Ecto neural progenitor cell (in vitro differentiated cells): ENCODE measurements at places on chromosomes 1 and 21.

DNA sequence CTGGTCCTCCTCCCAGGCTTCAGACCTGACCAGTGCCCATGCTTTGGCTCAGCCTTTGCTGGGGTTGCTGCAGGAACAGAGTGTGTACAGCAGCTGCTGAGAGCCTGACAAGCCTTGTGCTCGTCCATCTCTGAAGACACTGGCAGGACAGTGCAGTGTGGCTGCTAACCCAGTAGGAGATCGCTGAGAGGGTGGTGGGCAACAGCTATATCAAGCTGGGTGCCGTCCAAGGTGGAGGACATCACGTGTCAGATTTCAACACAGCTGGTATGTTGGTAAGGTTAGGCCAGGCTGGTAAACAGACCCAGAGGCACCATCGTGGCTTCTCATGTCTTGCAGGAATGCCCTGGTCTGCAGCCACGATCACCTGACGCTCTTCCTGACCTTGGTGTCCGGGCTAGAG, 17.9 kb upstream of the SLC25A34 start:
- no peak for DNase-seq

GRCh38 chr1:16078925-16079656, 5.6 kb upstream of the FAM131C start:
- peak; percentile 86 for DNase-seq

GRCh38 chr1:23394684-23395083, 25.0 kb upstream of the ZNF436 start:
- no peak for DNase-seq

DNA sequence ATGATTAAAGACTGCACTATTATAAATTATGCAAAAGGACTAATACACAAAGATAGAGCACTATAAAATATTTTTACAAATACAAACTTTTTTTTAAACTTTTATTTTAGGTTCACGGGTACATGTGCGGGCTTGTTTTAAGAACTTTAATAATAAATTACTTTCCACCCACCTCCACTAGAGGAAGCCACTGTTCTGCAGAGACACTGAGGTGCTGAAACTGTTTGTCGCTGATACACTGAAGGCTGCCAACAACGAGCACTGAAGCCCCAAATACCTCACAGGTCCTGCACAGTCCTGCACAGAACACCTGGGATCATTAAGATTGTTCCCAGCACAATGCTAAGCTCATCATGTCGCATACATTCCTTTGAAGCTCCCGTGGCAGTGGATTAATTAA, 19.9 kb downstream of the COA6 start:
- no peak for DNase-seq

DNA sequence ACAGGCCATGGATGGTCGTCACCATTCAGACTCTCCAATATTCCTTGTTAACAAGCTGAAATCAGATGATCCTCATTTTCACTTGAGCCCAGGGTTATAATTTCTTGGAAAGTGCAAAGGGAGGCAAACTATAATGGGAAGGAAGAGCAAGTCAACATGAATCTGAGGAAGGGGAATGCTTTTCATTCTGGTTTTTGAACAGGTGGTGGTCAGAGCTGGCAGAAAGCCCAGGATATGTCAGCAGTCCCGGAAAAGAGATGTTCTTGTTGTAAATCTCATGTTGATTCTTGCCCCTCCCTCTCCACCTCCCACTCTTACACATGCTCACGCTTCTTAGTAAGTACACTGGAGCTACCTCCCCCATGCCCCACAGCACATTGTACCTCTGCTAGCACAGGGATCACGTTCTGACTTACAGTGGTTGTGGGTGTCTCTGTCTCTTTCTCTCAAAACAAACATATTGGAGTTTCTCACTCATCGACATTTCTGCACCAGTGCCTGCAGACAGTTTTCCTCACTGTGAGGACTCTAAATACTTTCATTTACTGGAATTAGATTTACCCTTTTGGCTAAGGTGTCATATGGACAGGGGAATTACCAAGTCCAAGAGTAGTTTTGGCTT, 77.6 kb downstream of the XCL2 start:
- DNase-seq, result no peak

- DNase-seq, result no peak
These were observed 1.3 kb upstream of the GPATCH4 start for GRCh38 chr1:156602557-156602993.

GRCh38 chr1:67708606-67709005, 23.6 kb downstream of the GADD45A start:
- no peak for DNase-seq

GRCh38 chr1:13830616-13831280, 130.8 kb downstream of the PRDM2 start:
- no peak for DNase-seq

GRCh38 chr1:169086603-169087455, 19.7 kb upstream of the ATP1B1 start:
- DNase-seq, result no peak

- no peak for DNase-seq
These were observed 95.1 kb downstream of the BARHL2 start for GRCh38 chr1:90621986-90622385.

GRCh38 chr21:29163341-29164115, 33.1 kb downstream of the MAP3K7CL start:
- no peak for DNase-seq

- DNase-seq, result peak; percentile 62
These were observed 3.6 kb downstream of the CHAF1B start for GRCh38 chr21:36388835-36389234.

DNA sequence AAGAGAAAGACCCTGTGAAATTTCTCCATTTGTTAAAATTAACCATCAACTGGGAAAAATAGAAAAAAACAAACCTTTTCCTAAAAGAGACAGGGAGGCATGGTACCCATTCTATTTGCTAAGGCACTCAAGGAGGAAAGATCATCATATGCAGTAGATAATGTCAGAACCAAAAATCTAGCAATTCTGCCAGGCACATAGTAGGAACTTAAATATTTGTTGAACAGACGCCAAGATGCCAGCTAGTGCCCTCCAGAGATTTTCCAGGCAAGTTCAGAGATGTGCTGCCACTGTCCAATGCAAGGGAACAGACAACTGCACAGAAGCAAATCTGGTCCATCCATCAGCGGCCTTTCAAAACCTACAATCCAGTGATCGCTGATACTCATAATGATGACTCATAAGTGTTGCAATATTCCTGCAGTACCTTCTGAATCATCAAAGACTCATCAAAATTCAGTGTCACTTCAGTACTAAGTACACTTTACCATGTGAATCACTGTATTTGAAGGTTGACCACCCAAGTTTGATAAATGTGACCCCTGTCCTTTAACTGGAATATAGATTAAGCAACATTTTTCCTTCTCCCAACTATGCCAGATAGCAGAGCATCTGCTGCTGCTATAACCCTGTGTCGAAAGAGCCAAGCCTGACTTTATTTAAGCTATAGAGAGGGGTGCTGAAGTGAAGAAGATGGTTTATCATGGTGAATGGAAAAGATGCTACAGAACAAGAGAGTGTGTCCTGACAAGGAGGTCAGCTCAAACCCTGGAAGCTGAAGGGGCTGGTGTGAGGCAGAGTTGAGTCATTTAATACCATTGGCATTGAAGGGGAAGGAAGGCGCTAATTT, 99.1 kb downstream of the MT1HL1 start:
- no peak for DNase-seq

DNA sequence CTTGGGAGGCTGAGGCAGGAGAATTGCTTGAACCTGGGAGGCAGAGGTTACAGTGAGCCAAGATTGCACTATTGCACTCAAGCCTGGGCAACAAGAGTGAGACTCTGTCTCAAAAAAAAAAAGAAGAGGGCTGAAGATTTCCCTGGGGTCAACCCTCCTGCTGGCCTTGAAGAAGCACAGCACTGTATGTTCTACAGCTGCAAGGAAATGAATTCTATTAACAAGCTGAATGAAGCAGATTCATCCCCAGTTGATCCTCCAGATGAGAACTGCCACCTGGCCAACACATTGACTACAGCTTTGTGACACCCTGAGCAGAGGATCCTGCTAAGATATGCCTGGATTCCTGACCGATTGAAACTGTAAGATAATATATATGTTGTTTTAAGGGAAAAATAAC, 129.5 kb downstream of the ADSS2 start:
- peak; percentile 1 for DNase-seq

- no peak for DNase-seq
These were observed 346.7 kb downstream of the NUF2 start for GRCh38 chr1:163668472-163668871.

- DNase-seq, result no peak
These were observed 152.9 kb downstream of the PGBD5 start for GRCh38 chr1:230273141-230273710.

- DNase-seq, result peak; percentile 24
These were observed 367.6 kb upstream of the VAMP3 start for GRCh38 chr1:7403265-7404045.

- no peak for DNase-seq
These were observed 37.9 kb upstream of the ZBTB40 start for GRCh38 chr1:22413799-22414198.

DNA sequence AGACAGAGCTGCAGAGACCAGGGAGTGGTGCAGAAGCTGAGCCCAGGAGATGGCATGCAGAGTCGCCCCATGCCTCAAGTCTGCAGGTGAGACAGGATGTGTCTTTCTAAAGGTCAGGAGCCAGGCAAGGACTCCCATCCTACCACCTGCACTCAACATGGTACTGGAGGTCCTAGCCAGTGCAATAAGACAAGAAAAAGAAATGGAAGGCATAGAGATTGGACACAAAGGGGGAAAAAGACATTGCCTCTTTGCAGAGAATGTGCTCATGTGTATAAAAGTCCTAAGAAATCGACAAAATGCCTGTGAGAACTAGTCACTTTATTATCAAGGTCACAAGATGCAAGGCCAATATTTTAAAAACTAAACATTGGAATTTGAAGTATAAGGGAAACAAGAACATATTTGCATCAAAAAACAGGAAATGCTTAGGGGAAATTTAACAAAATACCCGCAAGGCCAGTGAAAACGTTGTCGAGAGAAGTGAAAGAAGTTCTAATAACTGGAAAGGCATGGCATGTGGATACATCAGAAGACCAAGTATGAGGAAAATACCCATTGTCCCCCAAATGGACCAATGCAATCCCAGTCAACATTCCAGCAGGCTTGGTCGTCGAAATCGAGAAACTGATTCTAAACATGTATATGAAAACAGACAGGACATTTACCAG, 13.2 kb upstream of the PRXL2B start:
- no peak for DNase-seq

GRCh38 chr1:66251546-66251945, 282.4 kb upstream of the SGIP1 start:
- no peak for DNase-seq

DNA sequence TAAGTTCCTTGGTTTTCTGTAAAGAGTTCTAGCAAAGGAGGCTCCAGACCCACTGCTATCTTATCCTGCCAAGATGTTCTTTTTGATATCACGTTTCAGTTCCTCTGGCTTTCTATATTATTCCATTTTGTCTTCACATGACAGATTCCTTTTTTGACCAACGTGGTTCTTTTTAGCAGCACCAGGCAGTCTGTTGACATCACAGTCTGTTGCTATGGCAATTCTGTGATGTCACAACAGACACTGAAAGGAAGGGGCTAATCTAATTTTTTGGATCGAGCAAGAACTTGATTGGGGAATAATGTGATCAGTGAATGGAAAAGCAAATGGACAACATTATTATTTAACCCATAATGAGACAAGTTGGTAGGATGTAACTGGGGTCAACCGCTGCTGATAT, 64.5 kb upstream of the GOLT1A start:
- DNase-seq, result no peak

DNA sequence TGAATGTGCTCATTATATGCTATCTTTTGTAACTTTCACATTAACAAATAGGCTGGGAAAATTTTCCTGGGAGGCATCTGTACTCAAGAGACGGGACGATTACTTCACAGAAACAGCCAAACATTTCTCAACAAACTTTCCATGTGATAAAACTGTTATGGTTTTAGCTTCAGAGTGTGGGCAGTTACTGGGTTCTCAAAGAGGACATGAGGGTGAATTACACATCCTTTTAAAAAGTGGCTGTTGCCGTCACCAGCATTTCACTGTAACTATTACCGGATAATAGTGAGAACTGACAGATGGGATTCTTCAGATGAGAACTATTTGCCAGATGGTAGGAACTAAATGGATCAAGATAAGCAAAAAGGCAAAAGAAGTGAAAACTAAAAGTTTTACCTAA, 109.1 kb downstream of the APP start:
- no peak for DNase-seq

DNA sequence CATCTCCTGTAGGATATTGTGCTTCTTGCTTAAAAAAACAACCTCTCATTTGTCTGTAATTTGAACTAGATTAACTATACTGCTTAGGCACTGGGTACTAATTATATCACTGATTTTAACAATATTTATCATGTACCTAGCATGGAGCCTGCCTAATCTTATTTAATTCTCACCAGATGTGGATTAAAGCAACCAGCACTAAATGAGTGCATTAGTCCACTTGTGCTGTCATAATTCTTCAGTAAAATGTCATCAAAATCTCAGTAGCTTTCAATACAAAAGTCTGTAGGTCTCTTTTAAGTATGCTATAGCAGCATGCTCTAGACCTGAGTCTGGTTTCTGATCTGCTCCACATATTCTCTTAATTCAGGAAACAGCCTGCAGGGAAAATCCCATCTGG, 368.1 kb downstream of the NCAM2 start:
- no peak for DNase-seq

- no peak for DNase-seq
These were observed 143.0 kb upstream of the GRIK3 start for GRCh38 chr1:37177230-37177864.

GRCh38 chr1:180586671-180587155, 27.9 kb downstream of the OVAAL start:
- peak; percentile 34 for DNase-seq

DNA sequence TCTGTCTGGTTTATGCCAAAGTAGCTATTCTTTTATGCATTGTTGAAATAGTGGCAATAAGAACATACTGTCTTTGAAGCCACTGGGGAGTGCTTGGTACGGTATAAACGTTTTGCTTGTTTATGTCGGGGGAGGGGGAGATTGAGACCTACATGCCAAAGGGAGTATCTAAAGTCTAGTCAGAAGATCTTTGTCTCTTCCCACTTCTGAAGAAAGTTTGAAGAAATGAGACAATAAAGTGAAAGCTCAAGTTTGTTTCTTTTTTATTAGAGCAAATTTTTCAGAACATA, 6.8 kb downstream of the AKIRIN1 start:
- DNase-seq, result no peak

GRCh38 chr1:31736675-31737074, 27.5 kb downstream of the ADGRB2 start:
- no peak for DNase-seq

GRCh38 chr21:28240586-28240985, 752.1 kb downstream of the LTN1 start:
- no peak for DNase-seq

DNA sequence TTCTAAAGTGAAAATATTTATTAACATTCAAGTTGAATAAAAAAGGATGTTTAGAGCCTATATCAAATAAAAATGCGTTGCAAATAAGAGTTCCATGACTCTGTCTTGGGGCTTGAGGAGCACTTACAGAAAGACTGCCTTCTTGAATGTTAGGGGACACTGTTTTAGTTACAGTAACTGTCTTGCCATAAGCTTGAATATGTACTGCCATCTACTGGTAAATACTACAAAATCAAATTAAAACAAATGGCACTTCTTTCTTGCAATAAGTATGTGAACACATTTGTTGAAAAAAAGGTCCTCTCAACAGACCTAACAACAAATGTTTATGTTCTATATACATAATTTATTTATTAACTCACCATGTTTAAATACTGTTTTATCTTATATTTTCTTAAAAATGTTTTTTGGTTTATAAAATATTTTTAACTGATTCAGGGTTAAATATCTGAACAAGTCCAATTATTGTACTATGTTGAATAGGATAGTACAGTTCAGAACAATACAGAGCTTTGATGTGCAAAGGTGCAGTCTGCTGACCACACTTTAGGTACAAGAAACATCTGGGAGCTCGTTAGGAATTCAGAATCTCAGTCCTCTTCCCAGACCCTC, 199.5 kb downstream of the LRRIQ3 start:
- no peak for DNase-seq

- DNase-seq, result no peak
These were observed at the start of gene PRR9 for GRCh38 chr1:153217212-153217611. Gene PRR9, plus strand, starts transcription at chr1:153217584. Its CDS starts 561 bp downstream, at chr1:153218145.
